ENCODE measurements at places on chromosomes 11 and 22. TPM values are rescaled to one million over a fixed set of nuclear protein-coding genes. Genes with fewer than 3 reads are reported as not detected.

Gene FAT3
- total RNA-seq, result not detected

Gene PLAAT5
- not detected for total RNA-seq

DNA sequence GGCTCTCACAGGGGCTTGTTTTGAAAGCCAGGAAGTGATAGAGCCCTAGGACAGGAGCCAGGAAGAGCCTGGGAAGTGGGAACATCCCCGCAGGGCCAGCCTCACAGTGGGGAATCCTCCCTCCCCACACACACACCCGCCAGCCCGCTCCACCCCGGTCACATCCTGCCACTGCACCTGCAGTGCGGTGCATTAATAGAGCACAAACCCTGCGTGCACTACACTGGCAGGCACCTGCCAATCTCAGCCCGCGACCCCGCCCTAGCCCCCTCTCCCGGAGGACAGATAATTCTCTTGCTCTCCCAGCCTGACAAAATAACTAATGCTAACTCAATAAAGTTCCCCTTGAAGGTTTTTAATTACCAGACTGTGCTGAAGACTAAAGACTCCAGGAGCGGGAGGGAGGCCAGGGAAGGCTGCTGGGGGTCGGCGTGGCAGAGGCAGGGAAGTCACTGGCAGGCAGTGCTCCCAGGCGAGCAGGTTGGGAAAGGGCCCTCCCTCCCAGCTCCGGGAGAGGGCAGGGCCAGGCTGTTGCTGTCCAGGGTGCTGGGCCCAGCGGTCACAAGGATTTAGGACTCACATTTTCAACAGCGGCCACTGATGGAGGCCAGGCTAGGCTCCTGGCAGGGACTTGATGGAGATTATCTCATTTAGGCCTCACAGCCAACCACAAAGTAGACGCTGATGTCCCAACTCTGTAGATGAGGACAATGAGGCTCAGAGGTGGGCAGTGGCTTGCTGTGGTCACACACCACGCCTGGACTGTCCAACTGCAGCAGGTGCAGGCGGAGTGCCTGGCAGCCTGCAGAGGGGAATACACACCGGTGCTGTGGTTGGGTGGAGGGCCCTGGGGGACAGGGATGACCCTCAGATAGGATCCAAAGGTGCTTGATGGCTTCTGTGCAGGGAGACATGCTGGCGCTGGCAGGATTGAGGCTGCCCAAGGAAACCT, 23.9 kb upstream of the TCF20 start:
- DNase-seq, result no peak

GRCh38 chr11:26762089-26762488, 40.2 kb upstream of the SLC5A12 start:
- DNase-seq, result no peak

GRCh38 chr11:69876013-69876412, 56.8 kb upstream of the FGF3 start:
- no peak for DNase-seq

DNA sequence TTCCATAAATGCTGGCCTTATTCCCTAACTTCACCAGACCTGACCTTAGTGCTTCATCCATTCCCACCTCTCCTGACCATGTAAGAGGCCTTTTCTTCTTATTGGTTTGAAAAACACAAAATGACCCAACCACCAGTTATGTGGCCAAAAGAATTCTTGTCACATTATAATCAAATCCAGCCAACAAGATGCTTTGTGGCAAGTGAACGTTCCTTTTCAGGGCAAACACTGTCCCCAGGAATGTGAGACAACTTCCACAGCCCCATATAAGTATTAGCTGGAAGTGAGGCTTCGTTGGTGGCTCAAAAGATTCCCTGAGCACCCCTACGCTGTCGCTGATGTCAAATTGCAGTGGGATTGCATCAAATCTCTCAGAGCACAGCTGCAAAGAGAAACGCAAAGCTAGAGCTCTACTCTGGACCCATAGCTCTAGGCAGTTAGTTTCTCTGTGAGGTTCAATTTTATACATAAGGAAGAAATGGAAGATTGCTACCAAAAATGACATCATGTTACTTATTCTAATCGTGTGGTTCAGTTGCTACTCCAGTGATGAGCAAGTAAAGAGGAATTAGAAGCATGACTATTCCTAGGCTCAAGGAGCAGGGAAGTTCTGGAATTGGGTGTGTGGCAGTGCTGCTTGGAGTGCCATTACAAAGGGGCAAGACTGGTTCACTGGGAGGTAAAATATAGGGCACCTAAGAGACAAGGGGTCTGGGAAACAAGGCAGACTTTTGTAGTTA, 26.1 kb downstream of the GLYATL1 start:
- no peak for DNase-seq
